ENCODE measurements at places on chromosomes 16 and 17.

GRCh38 chr17:823501-823902, 41.3 kb downstream of the MRM3 start:
- DNase-seq: no peak

- no peak for DNase-seq
These were observed 13.1 kb downstream of the TBC1D24 start for GRCh38 chr16:2487903-2488531.

DNA sequence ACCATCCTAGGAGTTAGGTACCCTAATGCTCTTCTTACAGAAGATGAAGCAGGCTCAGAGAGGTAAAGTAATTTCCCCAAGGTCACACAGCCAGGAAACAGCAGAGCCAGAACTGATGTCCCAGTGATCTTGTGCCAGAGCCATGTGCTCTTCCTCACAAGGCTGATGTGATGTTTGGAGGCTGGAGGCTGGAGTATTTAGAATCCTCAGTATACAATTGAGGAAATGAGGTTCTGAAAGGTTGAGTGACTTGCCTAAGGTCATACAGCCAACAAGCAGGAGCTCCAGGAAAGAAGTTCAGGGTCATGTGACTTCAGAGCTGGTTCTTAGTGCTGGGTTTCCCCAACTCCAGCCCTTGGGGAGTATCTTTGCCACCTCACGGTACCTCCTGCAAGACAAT, 18.5 kb downstream of the ITPRIPL2 start:
- DNase-seq: no peak

- DNase-seq: no peak
These were observed 18.6 kb upstream of the SPN start for GRCh38 chr16:29644338-29644857.

DNA sequence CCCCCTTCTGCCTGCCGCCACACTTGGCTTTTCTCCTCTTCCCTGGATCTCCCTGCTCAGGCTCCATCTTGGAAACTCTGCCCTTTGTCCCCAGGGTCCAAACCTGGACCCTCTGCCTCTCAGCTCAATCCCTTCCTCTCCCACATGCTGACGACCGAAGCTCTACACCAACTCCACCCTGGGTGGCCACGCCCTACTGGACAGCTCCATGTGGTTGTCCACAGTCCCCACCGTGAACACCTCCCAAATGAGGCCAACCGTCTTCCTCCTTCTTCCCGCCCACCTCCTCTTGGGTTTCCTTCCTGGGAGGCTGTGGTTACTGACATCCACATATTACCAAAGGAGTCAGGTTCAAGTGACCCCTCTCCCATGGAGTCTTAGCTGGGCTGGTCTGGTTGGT, 22.6 kb upstream of the MLKL start:
- no peak for DNase-seq

DNA sequence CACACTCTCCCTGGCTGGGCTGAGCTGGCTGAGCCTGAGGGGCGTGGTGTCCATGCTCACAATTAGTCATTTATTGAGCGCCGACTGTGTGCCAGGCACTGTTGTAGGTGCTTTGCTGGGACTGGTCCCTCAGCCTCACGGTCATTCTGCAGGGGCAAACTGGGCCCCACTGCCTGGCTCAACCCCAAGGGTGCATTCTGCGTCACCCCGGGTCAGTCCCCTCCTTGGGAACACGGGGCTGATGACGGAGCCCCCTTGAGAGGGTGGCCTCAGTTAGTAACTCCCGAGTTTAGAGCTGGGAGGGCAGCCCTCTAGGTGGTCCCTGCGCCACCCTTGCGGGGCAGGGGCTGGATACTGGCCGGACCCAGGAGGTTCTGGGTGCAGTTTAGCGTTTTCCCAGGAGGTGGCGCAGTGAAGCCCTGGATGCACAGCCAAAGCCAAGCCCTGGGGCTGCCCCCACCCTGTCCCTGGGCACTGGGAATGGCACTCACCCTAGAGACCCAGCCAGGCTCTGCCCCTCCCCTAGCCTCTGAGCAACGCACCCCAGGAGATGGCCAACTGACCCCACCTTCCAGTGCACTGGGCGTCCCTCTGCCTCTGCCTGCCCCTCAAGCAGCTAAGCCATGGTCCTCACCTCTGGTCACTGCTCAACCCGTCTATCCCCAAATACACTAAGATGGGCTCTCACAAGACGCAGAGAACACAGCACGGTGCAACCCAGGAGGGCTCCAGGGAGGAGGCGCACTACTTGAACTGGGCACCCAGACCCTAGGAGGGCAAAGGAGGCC, 243.2 kb upstream of the GSE1 start:
- DNase-seq: peak; percentile 29

DNA sequence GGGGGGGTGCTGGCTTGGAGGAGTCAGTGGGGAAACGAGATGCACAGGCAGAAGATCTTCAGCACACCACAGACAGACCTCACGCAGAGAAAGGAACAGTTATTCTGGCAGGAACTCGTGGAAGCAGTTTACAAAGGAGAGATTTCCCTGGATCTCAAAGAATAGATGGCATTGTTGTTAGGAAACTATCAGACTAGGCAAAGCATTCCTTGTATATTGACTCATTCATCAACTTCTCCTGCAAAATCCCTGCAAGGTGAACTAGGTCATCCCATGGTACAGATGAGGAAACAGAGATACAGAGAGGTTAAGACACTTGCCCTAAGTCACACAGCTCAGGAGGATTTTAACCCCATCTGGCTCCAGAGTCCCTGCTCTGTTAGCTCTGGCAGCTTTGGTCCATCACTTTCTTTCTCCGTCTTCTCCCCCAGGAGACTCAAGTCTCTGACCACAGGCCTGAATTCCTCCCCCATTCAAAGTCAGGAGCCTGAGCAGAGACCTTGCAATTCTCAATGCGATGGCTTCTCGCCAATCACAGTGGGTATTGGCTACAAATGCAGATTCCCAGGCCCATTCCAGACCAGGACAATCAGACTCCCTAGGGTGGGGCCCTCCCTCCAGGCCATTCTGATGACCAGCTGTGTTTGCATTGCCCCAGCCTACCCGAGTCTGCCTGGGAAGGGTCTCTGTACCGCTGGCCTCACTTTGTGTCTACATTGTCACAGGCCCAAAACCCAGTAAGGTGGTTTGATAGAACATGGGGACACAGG, 56.4 kb downstream of the LITAF start:
- DNase-seq: no peak

GRCh38 chr17:50058296-50058953, 2.5 kb downstream of the ITGA3 start:
- DNase-seq: no peak

DNA sequence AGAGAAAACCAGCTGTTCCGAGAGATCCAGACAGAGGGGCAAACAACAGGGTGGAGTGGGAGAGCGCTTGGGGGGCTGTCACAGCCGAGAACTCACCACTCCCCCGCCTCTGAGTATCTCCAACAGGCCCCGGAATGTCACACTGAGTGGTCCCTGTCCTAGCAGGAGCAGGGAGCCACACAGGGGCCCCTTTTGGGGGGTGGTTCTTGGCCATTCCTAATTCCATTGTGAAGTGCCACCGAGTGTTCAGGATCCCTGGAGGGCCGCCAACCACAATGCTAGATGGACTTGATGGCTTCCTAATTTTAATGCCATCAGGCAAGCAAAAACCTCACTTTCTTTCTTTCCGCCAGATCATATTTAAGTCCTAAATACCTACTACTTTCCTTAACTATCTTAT, 16.8 kb downstream of the ABCA3 start:
- DNase-seq: no peak

- DNase-seq: no peak
These were observed 35.7 kb upstream of the SSTR5 start for GRCh38 chr16:1036726-1037393.

DNA sequence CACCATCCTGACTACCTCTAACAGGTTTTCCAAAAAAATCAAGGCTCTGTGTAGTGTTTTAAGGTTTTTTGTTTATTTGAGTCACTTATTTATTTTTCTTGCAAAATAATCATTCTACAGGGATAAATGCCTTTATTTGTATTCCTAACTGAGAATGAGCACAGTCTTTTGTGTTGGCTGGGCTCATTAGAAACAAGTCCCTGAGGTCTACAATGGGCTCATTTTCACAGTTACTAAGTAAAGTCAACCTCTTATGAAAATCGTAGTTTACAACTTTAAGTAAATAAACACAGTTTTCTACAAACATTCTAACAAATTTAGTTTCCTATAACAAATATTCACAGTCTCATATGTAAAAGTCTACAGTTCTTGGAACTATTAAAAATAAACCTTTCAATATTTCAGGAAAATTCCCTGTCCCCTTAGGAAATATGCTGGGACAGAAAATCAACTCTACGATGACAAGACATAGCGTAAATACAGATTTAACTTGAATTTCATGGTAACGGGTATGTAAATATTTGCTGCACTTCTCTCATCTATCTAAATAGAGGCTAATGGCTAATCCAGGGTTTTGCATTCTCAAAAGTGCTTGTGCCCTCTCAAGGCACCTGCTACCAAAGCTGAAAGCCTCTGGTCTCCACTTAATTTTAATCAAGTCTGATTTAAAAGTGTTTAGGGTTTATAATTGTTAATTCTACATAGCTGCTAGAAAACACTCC, 31.5 kb upstream of the CDH5 start:
- DNase-seq: peak; percentile 75

DNA sequence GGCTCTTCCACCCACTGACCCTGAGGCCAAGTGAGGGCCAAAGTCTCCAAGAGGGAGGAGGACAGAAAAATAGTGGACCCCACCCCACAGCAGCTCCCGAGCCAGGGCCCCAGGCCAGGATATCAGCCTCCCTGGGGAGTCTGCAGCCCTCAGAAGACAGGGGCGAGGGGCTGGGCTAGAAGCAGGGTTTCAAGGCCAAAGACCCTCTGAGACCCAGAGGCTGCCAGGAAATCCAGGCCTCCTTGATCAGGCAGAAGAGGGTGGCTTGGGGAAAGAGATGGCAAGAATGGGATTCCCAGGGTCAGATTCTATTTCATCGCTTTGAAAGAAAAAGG, 156.1 kb downstream of the ZNF423 start:
- no peak for DNase-seq

DNA sequence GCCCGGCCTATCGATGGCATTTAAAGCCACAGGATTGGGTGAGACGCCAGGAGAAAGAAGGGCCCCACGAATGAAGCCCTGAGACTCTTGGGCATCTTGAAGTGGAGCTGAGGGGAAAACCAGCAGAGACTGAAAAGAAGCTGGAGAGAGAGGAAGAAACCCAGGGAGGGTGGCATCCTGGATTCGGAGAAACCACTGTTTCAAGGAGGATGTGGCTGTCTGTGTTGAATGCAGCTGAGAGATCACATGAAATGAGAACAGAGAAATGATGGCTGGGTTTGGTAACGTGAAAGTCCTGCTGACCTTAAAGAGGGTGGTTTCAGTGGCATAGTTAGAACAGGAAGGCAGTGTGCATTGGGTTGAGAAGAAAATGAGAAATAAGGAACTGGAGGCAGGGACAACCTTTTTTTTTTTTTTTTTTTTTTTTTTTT, 3.8 kb downstream of the TNFSF12 start:
- DNase-seq: no peak

DNA sequence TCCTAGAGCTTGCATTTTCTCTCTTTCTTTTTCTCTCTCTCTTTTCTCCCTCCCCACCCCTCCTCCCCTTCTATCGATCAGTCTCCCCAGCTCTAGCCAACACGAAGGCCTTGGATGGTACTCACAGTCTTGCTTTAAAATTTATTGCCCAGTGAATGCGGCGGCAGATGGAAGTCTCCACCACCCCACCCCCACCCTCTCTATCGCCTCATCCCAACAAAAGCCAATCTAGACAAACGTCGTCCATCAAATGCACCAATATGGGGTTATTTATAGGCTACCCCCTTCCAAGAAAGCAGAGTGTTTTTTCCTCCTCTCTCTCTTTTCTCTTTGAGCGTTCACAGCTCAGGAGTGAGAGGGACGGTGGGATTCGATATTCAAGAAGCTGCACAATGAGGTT, 10.5 kb upstream of the NGFR start:
- no peak for DNase-seq

GRCh38 chr16:76943921-76944320, 247.1 kb upstream of the MON1B start:
- DNase-seq: no peak

GRCh38 chr16:85544016-85544415, 69.1 kb upstream of the GSE1 start:
- DNase-seq: no peak

DNA sequence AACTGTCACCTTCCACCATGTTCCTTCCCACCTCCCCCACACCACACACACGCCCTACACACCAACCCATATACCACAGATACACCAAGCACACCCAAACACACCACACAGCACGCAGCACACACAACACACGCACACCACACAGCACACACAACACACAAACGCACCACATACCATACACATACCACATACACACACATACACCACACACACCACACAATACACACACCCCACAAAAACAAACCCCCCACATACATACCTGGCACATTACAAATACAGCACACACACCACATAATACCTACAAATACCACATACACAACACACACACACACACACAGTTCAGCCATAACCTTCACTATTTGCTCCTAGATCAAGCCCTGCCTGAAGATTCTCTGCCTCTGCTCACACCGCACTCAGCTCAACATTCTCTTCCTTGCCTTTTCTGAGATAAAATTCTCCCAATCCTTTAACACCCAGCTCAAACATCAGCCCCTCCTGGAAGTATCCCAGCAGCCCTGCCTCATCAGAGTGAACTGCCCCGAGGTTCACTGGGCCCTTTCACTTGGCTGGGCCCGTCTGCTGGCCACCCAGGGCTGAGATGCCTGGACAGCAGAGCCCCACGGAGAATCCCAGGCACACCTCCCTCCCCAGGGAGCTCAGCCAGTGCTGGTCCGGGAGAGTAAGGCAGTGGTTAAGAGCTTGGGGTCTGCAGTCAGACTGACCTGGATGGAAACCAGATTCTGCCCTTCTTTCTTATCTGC, 31.9 kb upstream of the CPNE2 start:
- no peak for DNase-seq

GRCh38 chr16:79162977-79163376, 437.6 kb downstream of the MAF start:
- DNase-seq: peak; percentile 67

DNA sequence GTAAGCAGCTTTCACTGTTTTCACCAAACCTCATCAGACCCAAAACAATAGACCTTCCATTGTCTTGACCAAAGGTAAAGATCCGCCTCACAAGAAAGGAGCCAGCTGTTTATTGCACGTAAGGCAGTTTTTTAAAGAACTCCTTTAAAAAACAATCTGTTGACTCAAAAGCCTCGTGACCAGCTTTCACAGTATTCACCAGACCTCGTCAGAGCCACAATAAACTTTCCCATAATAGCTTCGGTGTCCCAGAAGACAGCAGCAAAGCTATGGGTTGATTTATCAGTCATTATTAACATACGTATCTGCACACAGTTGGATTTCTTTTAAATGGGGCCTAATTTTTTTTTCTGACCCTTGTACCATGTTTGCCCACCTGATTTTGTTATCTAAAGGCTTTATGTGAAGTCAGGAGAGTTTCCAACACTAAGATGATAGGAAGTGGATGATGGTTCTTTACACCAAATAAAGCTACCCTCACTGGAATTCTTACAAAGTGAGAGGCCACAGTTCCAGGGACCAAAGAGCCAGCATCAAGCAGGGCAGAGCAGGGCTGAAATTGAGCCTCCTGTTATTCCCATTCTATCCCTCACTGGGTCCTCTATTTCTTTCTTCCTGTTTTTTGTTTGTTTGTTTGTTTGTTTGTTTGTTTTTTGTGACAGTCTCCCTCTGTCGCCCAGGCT, 17.6 kb upstream of the HELZ start:
- peak; percentile 12 for DNase-seq

All from NCI-H345 (cell line).